Pericardium fibroblast (primary cell): ENCODE measurements at places on chromosomes 5 and 9. TPM values are rescaled to one million over a fixed set of nuclear protein-coding genes. Genes with fewer than 3 reads are reported as not detected.

Gene QRFP
- total RNA-seq, result not detected in 2 replicates

Gene SLC44A1
- 64.2 and 99.0 TPM in 2 replicates for total RNA-seq

Gene IL3
- not detected in 2 replicates for total RNA-seq

Gene CDC20B
- not detected in 2 replicates for total RNA-seq

Gene SNX30
- 10.3 and 14.1 TPM in 2 replicates for total RNA-seq

Gene PAEP
- total RNA-seq, result 0.77 and 2.7 TPM in 2 replicates

Gene CRHBP
- total RNA-seq, result not detected in 2 replicates

Gene HTR1A
- total RNA-seq, result not detected in 2 replicates

Gene MCTP1
- 1.1 and 1.7 TPM in 2 replicates for total RNA-seq

Gene RLN2
- not detected in 2 replicates for total RNA-seq

Gene COL5A1
- 1,154 and 1,387 TPM in 2 replicates for total RNA-seq

Gene ALDH1A1
- total RNA-seq, result 6.9 and 25.0 TPM in 2 replicates

Gene SLC6A3
- total RNA-seq, result not detected in 2 replicates

Gene EEIG1
- total RNA-seq, result 12.5 and 14.1 TPM in 2 replicates

Gene ENG
- total RNA-seq, result 74.1 and 186 TPM in 2 replicates

Gene SPATA31A1
- not detected in 2 replicates for total RNA-seq

Gene PRSS3
- 12.5 and 14.4 TPM in 2 replicates for total RNA-seq

Gene C8G
- not detected in 2 replicates for total RNA-seq

Gene SLC1A3
- total RNA-seq, result 1.5 and 18.7 TPM in 2 replicates

Gene FBXW11
- 30.6 and 56.7 TPM in 2 replicates for total RNA-seq

Gene GRXCR2
- total RNA-seq, result not detected in 2 replicates

Gene PCDHGA4
- total RNA-seq, result 2.8 and 3.9 TPM in 2 replicates

Gene OMD
- total RNA-seq, result 10.7 and 22.1 TPM in 2 replicates

Gene IGIP
- 3.6 and 5.5 TPM in 2 replicates for total RNA-seq

Gene KIF24
- 0.09 and 0.70 TPM in 2 replicates for total RNA-seq

Gene RASGRF2
- total RNA-seq, result 0.09 and 0.12 TPM in 2 replicates

Gene PRUNE2
- 8.2 and 14.9 TPM in 2 replicates for total RNA-seq

Gene CACNA1B
- under 0.01 and 0.12 TPM in 2 replicates for total RNA-seq

Gene SHC3
- total RNA-seq, result 4.4 and 10.1 TPM in 2 replicates

Gene RBM22
- 28.6 and 29.6 TPM in 2 replicates for total RNA-seq

Gene MATR3
- 110 and 141 TPM in 2 replicates for total RNA-seq

Gene ERAP2
- 0.34 and 1.2 TPM in 2 replicates for total RNA-seq

Gene KIF27
- total RNA-seq, result 1.8 and 4.9 TPM in 2 replicates

Gene APBA1
- total RNA-seq, result 3.7 and 11.3 TPM in 2 replicates

Gene RAD17
- total RNA-seq, result 9.5 and 13.4 TPM in 2 replicates

Gene ARL14EPL
- total RNA-seq, result not detected in 2 replicates
